OCI-M1 (cell line): ENCODE measurements at places on chromosomes 6 and 20.

DNA sequence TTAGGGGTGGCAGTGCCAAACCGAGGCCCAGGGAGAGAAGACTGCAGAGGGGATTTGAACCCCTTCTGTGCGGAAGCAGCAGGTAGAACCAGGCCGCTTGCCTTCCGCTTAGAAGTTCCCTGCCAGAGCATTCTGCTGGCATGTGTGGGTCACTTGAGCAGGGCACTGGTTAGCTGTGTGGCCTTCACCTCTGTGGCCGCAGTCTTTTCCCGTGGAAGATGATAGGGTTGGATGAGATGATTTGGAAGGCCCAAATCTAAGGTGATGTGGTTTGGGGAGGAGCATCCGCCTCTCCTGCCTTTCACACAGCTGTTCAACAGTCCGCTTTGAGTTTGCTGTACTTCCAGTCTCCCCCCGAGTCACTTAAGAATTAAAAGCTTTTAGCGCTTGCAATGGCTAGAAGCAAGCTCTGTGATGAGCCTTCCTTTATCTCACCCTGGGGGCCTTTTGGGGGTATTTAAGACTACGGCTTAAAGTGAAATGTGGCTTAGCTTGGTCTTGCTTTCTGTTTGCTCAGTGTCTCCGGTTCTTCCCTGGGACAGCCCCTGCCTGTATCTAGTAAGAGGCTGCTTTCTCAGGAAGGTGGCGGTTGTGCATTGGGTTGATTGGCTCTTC, 743 bp downstream of the CMTR1 start:
- DNase-seq, result peak; percentile 74

DNA sequence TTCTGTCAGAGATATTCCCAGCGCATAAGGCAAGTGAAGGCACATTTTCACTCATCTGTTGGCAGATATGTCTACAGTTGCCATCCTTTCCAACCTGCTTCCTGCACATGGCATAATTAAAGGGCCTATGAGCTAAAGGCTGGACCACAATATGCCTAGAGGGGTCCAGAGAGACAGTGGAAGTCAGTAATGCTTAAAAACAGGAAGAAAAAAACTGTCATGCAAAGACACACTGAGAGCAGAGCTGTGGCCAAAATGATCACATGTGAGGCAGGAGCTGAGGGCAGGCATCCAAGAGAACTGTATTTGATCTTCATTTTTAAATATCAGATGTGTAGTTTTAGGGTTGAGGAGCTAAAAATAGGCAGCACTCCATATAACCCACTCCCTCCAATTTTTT, 125.0 kb upstream of the BACH2 start:
- DNase-seq, result peak; percentile 49

GRCh38 chr20:48282591-48283228, 497.4 kb upstream of the SULF2 start:
- no peak for DNase-seq

- DNase-seq, result no peak
Observed at GRCh38 chr6:10733863-10734262, 11.0 kb downstream of the TMEM14C start.

- DNase-seq, result no peak
Observed at GRCh38 chr6:110319843-110320242, 38.3 kb downstream of the METTL24 start.

DNA sequence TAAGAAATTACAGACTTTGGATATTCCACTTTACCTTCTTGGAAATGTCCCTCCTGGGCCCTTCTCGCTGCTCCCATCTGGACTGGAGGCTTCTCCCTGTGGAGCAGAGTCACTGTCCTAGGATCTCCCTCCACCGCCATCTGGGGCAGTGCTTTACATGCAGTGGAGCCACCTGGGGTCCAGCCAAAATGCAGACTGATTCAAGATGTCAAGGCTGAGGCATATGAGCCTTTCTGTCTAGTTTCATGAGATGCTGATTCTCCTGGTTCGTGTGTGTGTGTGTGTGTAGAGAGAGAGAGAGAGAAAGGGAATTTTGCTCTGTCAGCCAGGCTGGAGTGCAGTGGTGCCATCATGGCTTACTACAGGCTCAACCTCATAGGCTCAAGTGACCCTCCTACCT, 14.9 kb downstream of the MICA start:
- DNase-seq, result no peak

DNA sequence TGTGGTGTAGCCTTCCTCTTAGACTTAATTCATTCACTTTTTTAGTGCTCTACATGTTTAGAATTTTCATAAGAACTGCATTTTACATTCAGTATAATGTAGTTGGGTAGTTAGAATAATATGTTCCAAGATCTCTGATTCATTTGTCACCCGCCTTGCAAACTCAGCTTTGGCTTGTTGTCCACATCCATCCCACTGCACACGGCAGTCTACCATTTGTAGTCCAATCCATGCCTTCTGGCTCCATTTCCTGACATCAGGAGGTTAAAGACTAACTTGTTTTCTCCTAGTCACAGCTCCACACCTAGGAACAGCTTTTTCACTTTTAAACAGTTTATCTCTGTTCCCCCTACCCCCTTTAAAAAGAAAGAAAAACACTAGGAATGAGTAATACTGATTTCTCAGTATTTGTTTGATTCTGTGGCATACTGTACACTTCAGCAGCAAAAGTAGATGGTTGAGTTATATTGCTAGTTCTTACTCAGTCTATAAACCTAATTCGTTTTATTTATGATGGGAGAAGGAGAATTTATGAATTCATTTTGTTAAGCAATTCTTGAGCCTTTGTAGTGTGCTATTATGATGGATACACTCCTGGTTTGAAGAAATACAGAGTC, 180.9 kb downstream of the ARID1B start:
- DNase-seq, result no peak

DNA sequence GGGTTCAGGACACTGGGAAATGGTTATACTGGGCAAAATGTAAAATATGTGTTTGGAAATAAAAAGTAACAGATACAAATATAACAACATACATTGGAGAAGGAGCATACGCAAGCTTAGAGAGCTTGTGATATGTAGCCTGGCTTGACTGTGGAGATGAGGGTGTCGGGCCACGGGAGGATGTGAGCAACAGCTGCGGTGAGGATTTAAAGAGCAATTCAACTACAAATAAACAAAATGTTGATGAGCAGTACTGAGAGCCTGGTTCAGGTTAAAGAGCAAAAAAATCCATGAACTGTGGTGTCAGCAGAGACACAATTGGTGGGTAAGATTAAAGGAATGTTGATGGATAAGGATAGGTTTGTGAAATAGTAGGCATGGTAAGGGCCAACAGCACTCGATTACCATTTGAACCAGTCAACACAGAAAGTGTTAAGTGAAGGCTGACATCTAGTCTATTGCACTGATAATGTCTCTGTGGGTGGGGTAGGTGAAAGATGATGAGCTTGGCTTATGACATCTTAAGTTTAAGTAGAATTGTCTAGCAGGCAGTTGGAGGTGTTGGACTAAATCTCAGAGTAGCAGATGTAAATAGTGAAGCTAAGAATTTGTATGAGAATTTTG, 723.2 kb downstream of the EPM2A start:
- DNase-seq, result no peak

DNA sequence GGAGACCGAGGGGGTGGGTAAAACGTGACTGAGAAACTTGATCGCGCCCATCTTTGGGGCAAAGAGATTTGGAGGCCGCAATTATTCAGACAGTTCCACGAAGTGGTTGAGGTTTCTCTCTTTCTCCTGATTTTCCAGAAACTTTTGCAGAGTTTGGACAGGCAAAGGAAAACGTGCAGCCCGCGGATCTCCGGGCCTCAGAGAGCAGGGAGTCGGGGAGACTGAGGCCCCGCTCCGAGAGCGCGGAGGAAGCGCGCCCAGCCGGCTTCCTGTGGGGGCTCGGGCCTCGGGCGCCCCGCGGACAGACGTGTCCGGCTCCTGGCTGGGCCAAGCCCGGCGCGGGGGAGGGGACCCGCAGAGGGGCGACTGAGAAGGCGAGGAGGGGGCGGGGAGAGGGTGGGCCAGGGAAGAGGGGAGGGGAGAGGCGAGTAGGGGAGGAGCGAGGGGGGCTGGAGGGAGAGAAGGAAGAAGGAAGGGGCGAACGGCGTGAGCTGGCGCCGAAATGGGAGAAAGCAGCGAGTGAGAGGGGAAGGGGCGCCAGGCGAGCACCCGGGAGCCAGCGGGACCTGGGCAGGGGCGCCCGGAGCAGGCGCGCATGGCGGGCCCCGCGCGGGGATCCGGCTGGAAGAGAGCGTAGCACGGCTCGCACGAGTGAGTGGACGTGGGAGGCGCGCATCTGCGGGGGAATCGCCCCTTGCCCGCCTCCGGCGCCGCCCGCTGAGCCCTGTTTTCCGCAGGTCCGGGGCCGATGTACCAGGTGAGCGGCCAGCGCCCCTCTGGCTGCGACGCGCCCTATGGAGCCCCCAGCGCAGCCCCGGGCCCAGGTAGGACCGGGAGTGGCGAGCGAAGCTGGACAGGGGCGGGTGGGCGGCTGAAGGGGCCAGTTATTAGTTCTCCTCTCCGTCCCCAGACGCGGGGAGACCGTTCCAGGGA, at the start of gene MDFI:
Gene MDFI (plus strand): TSS at position 467 of the 933 bp plus-strand sequence. CDS start 282 bp downstream, at position 749.
- DNase-seq, result no peak

DNA sequence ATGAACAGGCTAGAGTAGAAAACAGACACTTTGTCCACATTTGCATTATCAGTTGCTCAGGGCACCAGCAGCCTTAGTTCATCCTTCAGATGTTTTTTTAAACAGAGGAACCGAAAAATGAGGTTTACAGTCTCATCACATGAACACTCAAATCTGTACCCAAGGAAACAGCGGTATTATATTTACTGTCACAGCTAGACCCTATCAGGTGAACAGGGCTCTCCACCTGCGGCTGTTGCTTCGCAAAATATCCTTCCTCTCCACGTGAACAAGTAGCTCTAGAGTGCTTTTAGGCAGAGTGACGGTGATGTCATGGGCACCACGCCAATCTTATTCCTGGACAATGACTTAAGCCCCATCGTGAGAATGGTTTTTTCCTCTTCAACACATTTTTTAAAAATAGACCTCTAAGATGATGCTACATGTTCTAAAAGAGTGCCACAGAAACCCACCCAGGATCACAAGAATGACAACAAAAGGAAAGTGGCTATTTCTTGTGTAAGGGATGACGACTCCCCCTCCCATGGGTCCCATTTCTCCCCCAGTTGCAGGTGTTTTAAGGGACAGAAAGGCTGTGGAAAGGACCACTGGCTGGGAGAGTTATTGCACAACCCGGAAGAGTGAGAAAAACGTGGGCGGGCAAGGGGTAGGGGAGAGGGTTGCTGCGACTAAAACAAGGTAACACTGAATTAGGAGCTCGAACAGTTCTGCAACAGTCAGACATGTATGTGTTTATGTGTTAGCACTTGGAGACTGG, 77.7 kb downstream of the EFHC1 start:
- no peak for DNase-seq

GRCh38 chr20:13817342-13817741, 32.5 kb downstream of the NDUFAF5 start:
- no peak for DNase-seq

- no peak for DNase-seq
Observed at GRCh38 chr6:52495922-52496321, 75.8 kb downstream of the EFHC1 start.

DNA sequence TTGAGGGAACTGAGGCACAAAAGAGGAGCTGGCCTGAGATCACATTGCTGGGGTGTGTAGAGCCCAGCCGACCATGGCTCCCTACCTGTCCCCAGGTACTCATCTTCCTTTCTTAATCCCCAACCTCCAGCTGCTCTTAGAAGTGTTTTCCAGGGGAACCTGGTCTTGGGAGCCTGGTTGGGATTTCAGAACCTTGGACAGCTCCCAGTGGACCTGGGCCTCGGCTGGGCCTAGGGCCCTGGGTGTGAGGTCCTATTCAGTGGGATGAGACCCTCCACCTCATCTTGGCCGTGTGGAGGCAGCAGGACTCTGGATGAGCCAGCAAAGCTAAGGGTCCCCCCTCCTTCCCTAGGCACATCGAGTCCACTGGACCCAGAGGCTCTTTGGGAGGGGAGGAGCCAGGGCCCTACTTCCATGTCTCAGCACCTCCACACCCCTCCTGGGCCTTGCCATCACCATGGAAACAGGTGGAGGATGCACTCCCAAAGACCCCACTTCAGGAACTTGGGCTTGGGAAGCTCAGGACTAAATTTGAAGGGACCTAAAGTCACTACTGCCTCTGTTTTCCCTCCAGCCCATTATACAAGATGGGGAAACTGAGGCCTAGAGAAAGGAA, 38.5 kb downstream of the DLGAP4 start:
- DNase-seq, result peak; percentile 59

- DNase-seq, result peak; percentile 61
Observed at GRCh38 chr6:31830886-31831335, 3.4 kb downstream of the HSPA1B start.

DNA sequence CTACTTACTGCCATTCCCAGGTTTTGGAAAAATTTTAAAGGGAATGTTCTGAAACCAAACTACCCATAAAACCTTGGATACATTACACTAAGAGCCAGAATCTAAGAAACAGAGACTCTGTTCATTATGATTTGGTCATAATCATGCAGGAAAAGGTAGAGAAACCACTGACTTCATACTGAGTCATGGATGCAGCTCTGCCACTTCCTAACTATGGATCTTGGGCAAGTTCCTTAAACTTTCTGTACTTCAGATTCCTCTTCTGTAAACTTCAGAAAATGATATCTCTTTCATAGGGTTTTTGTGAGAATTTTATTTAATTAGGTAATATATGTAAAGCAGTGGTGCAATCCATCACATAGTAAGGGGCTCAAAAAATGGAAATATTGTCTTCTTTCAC, 20.0 kb downstream of the PLA2G7 start:
- DNase-seq, result no peak

GRCh38 chr20:32598606-32599005, 13.5 kb upstream of the NOL4L start:
- no peak for DNase-seq

- DNase-seq, result no peak
Observed at GRCh38 chr6:53801022-53801421, 6.2 kb downstream of the LRRC1 start.

DNA sequence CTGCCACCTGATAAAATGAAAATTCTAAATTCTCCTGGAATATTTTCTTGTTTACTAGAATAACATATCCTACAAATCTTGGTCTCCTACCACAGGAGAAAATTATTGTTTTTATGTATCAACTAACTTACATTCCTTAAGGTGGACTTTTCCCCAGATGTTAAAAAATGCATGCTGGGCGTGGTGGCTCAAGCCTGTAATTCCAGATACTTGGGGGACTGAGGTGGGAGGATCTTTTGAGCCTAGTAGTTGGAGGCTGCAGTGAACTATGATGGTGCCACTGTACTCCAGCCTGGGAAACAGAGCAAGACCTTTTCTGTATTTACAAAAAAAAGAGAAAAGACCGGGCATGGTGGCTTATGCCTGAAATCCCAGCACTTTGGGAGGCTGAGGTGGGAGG, 27.9 kb upstream of the TFAP2C start:
- no peak for DNase-seq

- no peak for DNase-seq
Observed at GRCh38 chr6:5697508-5697907, 309.2 kb downstream of the NRN1 start.
